ENCODE measurements at places on chromosomes 13 and 19. TPM values are rescaled to one million over a fixed set of nuclear protein-coding genes. Genes with fewer than 3 reads are reported as not detected.

The FCER2 gene
- not detected for total RNA-seq

The SPIB gene
- total RNA-seq = not detected

The SCAF1 gene
- total RNA-seq = 27.3 TPM

- DNase-seq = no peak
These were observed 145.3 kb downstream of the PAN3 start for GRCh38 chr13:28283600-28283999.

The C19orf47 gene
- total RNA-seq = 41.7 TPM

DNA sequence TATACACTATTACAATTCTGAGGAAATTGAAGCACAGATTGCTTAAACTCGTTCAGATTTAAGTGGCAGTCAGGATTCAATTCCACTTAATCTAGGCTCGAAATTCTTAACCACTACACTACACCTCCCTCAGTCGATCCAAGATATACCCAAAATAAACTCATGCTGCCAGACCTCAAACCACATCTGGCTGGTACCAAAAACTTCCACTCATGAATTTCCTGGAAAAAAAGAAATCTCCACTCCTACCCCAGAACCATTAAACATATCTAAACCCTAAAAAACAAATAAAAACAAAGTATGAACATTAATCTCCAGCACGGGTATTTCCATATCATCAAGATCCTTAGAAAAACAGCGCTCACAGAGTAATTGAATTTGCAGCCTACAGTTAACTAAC is 1.1 kb downstream of the ZFP30 start:
- no peak for DNase-seq

- DNase-seq = no peak
These were observed 62.0 kb downstream of the XPO4 start for GRCh38 chr13:20840568-20840967.

The ZNF222 gene
- total RNA-seq = 9.6 TPM

The ZIC5 gene
- not detected for total RNA-seq

DNA sequence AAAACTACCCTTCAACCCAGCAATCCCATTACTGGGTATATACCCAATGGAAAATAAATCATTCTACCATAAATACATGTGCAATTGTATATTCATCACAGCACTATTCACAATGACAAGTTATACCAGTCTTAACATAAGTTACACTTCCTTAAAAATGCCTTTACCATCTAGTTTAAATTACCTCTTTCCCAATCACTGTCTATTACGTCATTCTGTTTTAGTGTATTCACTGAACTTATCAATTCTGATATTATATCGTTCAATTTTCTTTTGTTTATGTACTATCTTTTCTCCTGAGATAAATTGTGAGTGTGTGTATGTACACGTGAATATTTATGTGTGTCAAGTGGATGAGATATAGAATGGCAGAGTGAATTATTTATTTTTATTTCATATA is 1416.8 kb downstream of the OLFM4 start:
- DNase-seq = no peak

The FAM174C gene
- total RNA-seq = 32.2 TPM

DNA sequence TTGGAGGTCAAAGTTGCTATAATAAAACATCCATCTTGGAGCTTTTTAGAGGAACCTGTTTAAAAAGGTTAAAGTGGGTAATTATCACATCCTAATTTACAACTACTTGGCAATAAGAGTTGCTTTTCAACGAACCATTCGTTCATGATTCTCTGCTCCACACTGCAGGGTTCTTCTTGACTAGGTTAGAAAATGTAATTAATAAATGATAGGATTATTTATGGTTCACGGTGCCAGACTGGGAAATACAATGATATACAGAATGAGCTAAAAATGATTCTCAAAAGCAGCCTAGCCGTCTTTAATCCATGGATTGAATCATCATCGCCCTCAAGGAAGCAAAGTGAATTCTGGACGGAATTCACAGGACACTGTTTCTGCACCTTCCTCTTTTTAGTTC is 291.2 kb downstream of the TEX29 start:
- no peak for DNase-seq

DNA sequence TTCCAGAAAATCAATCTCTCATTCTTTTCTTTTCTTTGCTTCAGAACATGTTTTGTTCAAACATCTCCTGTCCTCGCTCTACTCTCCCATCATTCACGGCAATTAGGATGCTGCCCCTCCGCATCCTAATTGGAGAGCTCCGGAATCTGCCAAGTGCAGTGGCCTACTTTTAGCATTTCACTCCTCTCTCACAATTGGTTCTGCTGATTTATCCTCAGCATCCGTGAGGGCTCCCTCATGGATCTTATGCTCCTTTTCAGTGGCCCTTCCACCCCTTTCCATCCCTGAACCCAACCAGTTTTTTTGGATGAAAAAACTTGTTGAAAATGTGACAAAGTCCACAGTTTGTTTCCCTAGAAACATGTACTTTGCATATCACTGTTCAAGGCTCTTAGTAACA is 22.4 kb downstream of the AMER2 start:
- no peak for DNase-seq

- no peak for DNase-seq
These were observed 7.8 kb downstream of the C19orf38 start for GRCh38 chr19:10855879-10856522.

The KLK8 gene
- total RNA-seq = not detected

The SLC25A41 gene
- not detected for total RNA-seq

The CHST8 gene
- not detected for total RNA-seq

DNA sequence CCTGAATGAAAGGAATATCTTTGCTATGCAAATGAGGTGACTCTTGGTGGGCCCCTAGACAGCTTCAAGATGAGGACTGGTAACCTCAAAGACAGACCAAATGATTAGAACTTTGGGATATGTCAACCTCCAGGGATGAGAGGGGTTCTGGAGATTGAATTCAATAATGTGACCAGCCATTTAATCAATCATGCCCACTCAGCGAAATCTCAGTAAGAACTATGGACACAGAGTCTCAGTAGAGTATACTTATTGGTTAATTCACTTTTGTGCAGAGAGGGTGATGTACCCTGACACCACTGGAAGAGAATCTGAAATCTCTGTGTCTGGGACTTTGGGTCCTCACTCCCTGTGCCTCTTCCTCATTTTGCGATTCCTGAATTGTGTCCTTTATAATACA is 662.8 kb downstream of the OLFM4 start:
- no peak for DNase-seq

- DNase-seq = no peak
These were observed 70.1 kb downstream of the NALCN start for GRCh38 chr13:101346161-101346560.

DNA sequence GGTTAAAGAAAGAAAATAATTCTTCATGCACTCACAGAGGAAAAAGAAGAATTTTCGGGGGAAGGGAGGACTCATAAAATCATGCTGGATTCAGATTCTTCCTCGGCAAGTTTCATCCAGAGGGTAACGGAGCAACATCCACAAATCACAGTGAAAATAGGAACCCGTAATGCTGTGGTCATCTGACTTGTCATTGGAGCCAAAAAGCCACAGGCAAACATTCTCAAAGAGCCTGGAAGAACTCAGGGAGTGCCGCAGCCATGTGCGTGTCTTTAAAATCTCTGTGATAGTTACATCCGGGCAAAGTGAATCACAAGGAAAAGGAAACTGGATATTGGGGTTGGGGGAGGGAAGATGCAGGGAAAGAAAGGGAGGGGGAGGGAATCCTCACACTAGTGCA is 33.0 kb upstream of the VSTM2B start:
- DNase-seq = no peak

GRCh38 chr13:39422845-39423565 is 180.0 kb downstream of the LHFPL6 start:
- DNase-seq = no peak

The RUBCNL gene
- not detected for total RNA-seq

The CCNA1 gene
- total RNA-seq = 0.39 TPM

- no peak for DNase-seq
These were observed 83.7 kb downstream of the STK24 start for GRCh38 chr13:98493042-98493712.

DNA sequence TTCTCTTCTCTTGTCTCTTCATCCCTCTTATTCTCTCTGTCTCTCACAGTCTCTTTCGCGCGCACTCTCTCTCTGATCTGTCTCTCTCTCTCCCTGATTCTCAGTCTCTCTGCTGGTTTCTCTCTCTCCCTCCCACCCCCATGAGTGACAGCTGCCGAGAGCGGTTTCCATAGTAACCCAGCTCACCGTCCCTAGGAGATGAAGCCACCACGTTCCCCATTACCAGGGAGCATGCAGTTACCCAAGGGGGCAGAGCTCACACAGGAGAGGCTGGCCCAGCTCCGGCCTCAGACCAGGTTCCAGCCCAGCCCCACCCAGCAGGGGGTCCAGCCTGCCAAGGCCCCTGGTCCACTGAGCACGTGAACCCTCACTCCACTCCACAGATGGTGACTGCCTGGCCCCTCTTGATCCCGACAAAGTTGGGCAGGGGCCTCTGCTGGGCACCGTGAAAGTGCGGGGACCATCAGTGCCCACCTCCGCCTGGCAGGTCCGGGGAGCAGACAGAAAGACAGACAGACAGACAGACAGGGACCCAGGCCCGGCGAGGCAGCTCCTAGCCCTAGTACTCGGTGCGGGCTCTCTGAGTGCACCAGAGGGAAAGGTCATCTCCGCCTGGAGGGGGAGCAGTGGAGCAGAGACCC is 50.6 kb downstream of the CELF5 start:
- DNase-seq = no peak

GRCh38 chr13:78632996-78633395 is 26.0 kb downstream of the OBI1 start:
- no peak for DNase-seq

DNA sequence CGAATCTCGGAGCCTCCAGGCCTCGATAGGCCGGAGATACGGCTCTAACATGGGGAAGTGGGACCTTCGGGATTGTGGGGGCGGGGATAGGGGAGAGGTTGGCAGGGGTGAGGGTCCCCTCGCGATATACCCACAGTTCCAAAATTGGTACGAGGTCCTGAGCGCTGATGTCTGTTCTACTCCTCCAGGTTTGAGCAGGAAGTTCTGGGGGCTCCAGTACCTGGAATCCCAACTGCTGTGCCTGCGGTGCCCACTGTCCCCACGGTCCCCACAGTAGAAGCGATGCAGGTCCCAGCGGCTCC is 447 bp downstream of the RBM42 start:
- DNase-seq = no peak

GRCh38 chr19:39502640-39503417 is 4.1 kb downstream of the DLL3 start:
- DNase-seq = peak; percentile 22

DNA sequence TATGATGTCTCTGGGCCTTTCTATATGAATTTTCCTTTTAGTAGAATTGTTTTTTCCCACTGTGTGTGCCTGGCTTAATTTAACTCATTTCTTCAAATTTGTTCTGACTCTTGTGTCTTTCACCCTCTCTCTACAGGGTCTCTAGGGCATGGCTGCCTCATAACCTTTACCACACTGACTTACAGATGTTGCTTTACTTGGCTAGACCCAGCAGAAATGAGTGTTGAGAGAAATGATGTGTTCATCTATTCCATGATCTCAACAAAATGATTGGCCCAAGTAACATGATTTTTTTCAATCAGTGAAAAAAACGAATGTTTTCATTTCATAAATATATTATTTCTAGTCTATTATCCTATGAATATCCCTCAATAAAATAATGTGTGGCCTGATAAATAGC is 195.0 kb downstream of the GPC5 start:
- no peak for DNase-seq
